ENCODE measurements at places on chromosomes 4 and X.

DNA sequence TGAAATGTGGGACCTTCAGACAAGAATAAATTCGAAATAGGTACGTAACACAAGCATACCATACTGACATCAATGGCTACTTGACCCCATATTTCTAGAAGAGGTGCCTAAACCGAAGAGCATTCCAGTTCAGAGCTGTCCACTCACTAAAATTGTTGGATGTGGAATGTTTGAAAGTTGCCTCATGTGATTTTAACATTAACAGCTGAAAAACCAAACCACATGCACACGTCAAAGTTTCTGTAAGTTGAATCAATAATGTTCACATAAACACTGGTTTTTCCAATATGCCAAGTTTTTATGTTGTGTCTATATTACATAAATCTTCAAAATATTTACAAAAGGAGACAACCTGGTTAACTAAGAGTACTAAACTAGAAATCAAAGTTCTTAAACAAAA is 3.5 kb downstream of the UBE2D3 start:
- no peak for DNase-seq

DNA sequence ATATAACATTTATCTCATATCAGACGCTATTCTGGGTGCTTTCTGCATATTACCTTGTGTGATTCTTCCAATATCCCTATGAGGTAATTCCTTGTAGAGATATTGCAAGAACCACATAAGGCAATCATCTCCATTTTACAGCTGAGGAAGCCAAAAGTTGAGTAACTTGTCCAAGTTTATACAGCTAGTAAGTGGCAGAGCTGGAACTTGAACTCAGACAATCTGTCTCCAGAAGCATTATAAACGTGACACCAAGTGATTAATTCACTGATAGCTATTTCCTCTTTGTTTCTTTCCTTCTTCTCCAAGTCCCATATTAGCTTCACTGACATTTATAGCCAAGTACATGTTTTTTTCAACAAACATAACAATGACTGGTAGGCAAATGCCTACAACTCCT is 7.3 kb downstream of the EMCN start:
- no peak for DNase-seq

DNA sequence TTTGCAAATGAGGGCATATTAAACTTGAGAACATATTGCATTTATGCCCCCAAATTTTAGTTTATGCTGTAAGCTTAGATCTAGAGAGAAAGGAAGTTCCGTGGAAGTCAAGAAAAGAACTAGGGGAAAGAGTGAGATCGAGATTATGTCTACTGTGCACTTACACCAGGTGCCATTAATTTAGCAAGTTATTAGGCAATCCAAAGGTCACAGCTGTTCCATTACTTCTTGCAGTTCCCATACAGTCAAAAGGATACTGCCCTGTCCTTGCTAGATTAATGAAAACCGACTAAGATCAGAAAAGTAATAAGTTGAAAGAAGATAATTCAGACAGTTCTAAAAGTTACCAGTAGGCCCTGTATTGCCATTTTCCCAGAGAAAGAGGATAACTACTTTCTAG is 49.3 kb upstream of the SLC7A11 start:
- DNase-seq: no peak

- DNase-seq: no peak
These were observed 48.3 kb downstream of the ATXN3L start for GRCh38 chrX:13271511-13271910.

GRCh38 chr4:71550220-71551165 is 211.7 kb downstream of the SLC4A4 start:
- DNase-seq: no peak

DNA sequence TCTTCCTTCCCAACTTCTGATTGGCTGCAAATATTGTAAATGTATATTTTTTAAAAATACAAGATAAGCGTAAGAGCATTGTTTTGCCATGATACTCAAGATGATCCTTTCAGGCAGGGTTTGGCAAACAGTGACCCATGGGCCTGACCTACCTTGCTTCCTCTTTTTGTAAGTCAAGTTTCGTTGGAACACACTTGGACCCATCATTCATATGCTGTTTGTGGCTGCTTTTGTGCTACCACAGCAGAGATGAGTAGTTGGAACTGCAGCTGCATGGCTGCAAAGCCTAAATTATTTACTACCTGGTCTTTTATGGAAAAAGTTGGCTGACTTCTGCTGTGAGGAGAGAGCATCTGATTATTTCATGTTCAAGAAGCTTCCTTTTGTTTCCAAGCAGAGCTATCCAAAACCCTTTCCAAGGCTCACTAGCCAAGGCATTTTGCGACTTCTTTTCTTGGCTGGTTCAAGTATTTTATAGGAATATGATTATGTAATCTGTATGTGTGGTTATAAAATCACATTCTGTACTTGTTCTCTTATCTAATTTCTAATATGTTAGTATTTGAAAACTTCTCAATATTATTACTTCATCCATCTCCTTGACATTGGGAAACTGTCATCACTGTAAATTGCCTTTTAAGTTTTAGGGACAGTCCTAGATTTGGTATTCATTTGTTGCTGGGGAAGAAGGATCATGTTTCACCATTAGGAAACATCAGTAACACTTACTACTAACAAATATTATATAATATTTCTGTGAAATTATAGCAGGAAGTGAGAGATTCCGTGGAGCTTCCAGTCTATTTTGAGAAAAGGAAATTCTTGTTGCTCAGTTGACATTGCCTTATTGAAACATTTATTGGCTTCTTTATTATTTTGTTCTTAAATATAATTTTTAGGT is 109.2 kb downstream of the ARHGAP10 start:
- DNase-seq: no peak

DNA sequence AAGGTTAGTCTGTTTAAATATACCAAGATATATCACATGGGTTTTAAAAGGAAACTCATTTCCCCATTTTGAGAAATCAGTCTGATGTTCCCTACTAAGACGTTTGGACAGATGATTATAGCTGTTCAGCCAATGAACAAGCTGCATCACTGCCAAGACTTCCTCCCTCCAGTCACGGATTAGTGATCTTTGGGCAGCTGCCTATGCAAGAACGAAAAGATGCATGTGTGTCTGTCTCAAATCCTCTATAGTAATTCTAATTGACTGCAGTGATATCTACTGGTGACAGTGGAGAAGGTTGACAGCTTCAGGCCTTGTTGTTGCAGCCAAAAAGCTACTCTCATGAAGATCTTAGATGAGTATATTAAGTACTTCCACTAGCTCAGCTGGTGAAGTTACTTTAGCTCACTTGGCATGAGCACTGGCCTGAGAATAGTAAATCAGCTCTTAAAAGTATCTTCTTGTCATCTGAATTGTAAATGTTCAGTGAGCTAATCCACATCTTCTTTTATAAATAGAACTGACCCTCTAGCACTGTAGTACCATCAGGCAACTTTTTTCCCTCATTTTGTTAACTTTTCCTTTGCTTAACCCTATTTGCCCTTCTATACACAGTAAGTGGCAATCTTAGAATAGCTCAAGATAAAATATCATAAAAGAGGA is 134.5 kb upstream of the PCDH10 start:
- no peak for DNase-seq

DNA sequence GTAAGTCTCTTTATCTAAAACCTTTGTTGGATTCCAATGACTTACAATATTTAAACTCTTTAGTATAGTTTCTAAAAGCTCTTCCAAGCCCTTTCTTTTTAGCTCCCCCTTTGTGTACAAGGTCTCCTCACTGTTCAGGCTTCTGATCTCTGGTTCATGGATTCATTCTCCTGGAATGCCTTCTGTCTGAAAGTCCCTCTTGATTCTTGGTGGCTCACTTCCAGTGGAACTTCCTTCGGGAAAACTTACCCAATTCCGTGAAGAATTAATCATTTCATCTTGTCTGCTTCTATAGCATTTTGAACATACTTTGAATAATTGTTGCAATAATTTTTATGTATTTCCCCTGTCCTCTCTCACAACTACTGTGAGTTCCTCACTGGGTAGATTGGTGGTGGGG is 3.6 kb downstream of the ARHGAP24 start:
- DNase-seq: no peak

- no peak for DNase-seq
These were observed 130.8 kb upstream of the BMPR1B start for GRCh38 chr4:94626942-94627341.

GRCh38 chr4:1477045-1477840 is 71.0 kb upstream of the NKX1-1 start:
- no peak for DNase-seq

DNA sequence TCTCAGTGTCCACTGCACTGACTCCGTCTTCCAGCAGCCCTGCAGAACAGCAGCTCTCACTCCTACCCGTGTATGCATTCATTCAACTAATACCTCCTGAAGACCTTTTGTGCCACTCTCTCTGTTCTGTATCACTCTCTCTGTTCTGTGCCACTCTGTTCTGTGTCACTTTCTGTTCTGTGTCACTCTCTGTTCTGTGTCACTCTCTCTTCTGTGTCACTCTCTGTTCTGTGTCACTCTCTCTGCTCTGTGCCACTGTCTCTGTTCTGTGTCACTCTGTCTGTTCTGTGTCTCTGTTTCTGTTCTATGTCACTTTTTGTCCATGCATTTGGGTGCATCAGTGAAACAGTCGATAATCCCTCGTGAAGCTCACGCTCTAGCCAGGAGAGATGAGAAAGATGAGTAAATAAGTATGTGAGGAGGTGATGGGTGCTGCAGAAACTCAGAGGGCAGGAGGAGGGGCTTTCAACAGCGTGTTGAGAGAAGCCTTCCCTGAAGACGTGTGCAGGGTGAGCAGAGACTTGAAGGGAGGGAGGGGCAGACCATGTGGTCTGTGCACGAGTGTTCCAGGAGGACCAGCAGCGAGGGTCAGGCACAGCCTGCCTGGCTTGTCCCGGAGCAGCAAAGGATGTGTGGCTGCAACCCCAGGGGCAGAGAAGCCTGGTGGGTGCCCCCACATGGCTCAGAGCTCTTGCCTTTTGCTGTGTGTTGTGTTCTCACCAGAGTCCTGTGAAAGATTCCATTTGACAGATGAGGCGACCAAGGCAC is 8.9 kb downstream of the PIGG start:
- DNase-seq: no peak

- DNase-seq: no peak
These were observed 17.6 kb upstream of the SOD3 start for GRCh38 chr4:24777536-24778463.

- DNase-seq: no peak
These were observed 74.4 kb downstream of the SLC9B1 start for GRCh38 chr4:102945066-102945465.

GRCh38 chrX:21993265-21993664 is 38.9 kb upstream of the PHEX start:
- no peak for DNase-seq

DNA sequence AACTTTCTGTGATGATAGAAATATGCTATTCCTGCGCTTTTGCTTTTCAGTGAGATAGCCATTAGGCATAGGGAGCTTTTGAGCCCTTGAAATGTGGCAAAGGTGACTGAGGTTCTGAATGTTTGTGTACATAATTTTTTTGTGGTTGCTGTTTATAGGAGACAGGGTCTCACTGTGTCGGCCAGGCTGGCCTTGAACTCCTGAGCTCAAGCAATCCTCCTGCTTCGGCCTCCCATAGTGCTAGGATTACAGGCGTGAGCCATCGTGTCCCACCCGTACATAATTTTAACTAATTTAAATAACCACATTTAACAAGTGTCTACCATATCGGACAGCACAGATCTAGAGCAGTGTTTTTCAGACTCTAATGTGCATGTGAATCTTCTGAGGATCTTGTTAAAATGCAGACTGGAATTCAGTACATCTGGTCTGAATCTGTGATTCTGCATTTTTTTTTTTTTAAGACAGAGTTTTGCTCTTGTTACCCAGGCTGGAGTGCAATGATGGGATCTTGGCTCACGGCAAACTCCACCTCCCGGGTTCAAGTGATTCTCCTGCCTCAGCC is 45.3 kb downstream of the CASP6 start:
- no peak for DNase-seq

DNA sequence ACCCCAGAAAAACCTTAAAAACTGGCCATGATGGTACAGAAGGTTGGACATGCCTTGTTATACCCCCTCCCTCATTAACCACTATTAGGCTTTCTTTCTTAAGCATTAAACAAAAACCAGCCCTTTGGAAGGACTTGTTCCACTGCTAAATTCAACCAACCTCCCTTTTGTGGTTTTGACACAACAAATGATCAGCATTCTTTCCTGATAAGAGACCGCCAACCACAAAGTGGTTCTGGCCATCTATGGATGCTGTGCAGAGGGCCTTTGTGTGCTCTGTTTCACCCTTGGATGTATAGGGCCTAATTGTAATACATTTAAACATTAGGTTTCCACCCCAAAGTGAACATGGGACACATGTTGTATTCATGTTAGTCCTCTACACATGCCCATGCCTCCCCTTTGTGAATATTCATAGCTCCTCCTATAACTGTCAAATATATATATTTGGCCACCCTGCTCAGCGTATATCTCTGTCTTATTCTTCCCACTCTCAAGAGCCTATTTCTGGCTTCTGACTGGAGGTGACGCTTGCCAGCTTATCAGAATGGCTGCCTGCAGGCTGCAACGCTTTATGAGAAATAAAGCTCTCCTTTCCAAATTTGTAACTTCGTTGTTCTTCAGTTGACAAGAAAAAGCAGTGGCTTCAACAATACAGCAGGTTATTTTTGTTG is 126.6 kb downstream of the NPNT start:
- DNase-seq: no peak

GRCh38 chr4:62252728-62253127 is 1052.6 kb downstream of the ADGRL3 start:
- no peak for DNase-seq

DNA sequence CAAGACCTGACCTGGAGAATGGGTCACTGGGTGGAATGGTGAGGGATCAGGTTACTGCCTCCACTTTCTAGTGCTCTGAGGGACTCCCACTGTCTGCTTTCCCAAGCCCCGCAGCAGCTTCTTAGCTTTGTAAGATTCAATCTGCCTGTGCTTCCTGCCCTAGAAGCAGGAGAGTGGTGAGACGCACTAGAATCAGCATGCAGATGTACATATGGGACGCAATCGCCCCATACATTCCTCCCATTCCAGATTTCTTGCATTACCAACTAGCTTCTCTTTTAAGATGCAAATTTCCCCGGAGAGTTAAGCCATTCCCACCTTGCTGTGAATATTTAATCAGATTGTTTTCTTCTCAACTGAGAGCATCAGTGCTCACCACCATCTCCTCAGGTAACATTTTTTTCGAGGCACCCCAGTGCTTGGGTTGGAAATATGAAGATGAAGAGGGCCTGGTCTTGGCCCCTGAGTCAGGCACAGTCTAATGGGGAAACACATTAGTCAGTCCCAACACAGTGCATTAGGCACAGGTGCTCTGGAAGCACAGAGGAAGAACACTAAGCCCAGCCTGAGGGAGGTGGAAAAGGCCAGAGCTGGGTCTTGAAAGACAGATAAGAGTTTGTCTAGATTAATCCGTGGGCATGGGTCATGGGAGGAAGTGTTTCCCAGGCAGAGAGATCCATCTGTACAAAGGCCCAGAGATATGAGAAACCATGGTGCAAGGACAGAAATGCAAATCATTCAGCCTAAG is 66.7 kb upstream of the PRPS1 start:
- DNase-seq: no peak

GRCh38 chrX:132648895-132649294 is 160.1 kb upstream of the MBNL3 start:
- DNase-seq: no peak

DNA sequence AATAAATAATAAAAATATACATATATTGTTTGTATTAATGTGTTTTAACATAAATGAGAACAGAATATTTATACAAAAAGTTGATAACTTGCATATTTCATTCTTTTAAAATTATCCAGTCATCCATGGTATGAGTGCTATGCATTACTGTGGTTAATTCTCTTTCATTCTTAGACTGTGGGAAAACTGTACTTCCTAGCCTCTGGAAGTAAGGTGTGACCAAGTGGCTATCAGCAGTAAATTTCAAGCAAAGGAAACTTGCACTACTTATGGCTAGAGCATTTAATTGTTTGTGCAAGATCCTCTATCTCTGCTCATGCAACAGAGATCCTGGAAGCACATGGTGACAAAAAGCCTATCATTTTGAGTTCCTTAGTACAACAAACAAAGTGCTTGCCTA is 1054.5 kb upstream of the PABPC4L start:
- DNase-seq: no peak

All from activated naive CD4-positive, alpha-beta T cell treated with anti-CD3 and anti-CD28 coated beads, Interleukin-2, amount 10 ng/mL, durations not matched to agents 7 days and 5 days (primary cell).